ENCODE measurements at places on chromosomes 3 and 15.

GRCh38 chr3:38039101-38039898 lies at the start of gene DLEC1:
Gene DLEC1, plus strand, starts transcription at chr3:38039208. Its CDS starts 18 bp downstream, at chr3:38039226.
- no peak for DNase-seq

- DNase-seq, result no peak
These were observed 66.2 kb upstream of the ONECUT1 start for GRCh38 chr15:52856286-52856685.

GRCh38 chr3:6518709-6519345 lies 342.1 kb upstream of the GRM7 start:
- DNase-seq, result no peak

DNA sequence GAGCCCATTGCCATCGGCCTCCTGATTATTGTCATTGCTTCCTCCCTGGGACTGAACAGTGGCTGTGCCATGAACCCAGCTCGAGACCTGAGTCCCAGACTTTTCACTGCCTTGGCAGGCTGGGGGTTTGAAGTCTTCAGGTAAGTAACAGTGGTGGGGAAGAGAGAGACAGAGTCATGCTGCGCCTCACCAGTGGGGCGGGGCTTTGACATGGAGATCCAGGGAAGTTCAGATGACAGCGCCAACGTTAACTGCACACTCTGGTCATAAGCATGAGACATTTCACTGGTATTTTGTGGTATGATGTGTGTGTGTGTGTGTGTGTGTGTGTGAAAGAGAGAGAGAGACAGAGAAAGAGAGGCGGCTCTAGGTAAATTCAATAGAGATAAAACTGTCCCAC lies 41.0 kb downstream of the AQP9 start:
- no peak for DNase-seq

GRCh38 chr3:126613479-126614188 lies 41.3 kb downstream of the TXNRD3 start:
- DNase-seq, result no peak

DNA sequence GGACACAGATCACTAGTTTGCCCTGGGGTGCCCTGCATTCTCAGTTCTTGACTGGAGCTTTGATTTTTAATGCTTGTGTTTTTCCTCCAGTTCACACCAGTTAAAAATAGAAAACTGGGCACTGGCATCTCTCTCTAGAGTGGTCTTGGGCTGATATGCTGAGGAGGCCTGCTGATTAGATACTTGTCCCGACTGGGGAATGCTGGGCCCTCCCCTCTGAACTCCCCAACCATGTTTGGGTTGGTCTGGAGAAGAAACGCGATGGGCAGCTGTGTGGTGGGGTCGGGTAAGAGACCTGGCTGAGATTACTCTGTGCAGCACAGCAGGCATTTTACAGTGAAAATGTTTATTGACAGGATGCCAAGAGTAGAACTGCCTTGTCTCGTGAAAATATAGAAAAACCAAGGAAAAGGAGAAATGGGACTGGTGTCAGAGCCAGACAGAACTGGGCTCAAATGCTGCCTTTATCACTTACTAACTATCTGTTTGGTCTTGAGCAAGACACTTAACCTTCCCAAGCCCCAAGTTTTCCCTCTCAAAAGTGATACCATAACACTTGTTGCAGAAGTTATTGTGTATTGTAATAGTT lies 1.6 kb upstream of the ACTC1 start:
- no peak for DNase-seq

GRCh38 chr3:14113965-14114635 lies 10.6 kb downstream of the CHCHD4 start:
- DNase-seq, result no peak

DNA sequence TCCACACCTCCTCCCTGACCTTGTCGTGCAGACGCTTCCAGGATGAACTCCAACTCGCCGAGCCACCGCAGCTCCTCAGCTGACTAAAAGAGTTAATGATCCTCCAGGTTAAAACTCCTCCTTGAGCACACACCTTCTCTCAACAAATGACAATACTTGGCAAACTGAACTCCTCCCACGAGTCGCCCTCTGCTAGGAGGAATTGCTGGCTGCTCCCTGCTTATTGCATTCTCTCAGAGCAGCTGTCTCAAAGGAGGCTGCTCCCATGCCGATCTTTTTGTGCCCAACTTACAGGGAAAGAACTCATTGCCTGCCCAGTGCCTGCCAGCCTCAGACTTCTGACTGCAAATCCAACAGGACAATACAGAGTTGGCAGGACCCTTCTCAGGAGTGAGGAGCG lies at the start of gene ATP13A4:
Gene ATP13A4, minus strand, starts transcription at position 85 of the 400 bp plus-strand sequence. CDS start 96 bp downstream, outside the sequence.
- no peak for DNase-seq

GRCh38 chr15:58043192-58043903 lies 22.2 kb downstream of the ALDH1A2 start:
- DNase-seq, result no peak

GRCh38 chr3:185362850-185363661 lies at the start of gene MAP3K13:
Gene MAP3K13, plus strand, starts transcription at chr3:185363136. Its CDS starts 65,446 bp downstream, at chr3:185428582.
- DNase-seq, result peak; percentile 90

DNA sequence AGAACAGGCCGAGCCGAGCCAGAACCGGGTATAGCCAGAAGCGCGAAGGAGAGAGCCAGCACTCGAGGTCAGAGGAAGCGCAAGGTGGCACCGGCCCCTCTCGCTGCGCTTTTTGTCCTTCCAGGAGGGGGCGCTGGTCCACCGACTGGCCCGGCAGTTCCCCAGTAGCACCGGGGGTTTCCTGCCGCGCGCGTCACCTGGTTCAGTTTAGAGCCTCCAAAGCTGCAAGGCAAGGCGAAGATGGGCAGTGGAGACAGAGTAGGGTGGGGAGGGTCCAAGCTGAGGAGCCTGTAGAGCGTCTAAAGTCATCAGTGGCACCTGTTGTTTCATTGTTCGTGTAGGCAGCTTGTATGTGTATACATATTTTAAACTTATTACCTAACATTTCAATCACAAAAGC lies 7.6 kb upstream of the NR2E3 start:
- no peak for DNase-seq

DNA sequence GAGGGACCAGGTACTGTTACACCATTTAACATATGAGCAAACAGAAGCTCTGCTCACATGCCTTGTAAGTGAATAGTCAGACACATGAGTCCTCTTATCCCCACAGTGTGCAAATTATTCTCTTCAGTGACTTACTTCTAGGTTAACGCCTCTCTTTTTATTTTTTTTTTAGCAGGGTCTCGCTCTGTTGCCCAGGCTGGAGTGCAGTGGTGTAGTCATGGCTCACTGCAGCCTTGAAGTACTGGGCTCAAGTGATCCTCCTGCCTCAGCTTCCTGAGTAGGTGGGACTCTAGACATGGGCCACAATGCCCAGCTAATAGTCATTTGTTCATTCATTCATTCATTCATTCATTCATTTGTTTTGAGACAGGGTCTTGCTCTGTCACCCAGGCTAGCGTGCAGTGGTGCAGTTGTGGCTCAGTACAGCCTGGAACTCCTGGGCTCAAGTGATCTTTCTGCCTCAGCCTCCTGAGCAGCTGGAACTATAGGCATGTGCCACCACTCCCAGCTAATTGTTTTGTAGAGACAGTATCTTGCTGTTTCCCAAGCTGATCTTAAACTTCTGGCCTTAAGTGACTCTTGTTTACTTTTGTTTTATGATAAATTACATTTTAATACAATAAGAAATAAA lies 94.7 kb downstream of the LRRC28 start:
- no peak for DNase-seq

DNA sequence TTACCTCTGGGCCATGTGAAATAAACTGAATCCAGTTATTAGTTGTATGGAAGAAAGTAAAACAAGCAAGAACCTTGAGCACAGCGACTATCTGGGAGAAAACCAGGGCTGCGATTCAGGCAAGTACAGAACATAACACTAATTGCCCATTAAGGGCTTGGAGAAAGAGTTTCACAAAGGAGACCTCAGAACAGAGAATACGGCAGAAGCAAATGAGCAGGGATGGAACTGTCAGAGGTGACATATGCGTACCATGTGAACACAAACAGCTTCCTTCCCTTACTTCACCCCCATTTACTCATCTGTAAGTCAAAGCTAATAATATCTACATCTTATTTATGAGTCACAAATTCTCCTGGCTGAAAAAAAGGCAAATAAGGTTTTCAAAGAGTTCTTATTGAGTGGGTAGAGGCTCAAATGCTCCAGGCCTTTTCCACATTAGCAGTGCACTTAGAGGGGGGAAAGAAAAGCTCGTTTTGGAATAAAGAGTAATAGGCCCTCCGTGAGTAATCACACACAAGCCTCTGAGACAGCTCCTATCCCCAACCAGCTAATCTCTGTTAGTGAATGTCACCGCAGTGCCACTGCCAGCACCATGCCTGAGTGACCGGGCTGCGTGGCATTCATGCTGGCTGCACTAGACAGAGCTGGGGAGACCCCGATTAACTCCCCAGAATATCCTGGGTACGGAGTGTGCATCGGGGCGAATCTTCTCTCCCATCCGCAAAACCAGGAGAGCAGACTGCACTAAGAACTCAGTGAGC lies 2.6 kb downstream of the PCSK6 start:
- no peak for DNase-seq

- DNase-seq, result no peak
These were observed 316.9 kb upstream of the ICE2 start for GRCh38 chr15:60795889-60796288.

GRCh38 chr15:31801152-31801551 lies 229.2 kb upstream of the CHRNA7 start:
- peak; percentile 17 for DNase-seq

- no peak for DNase-seq
These were observed 55.8 kb downstream of the DAPK2 start for GRCh38 chr15:63990454-63990853.

GRCh38 chr3:112930771-112931170 lies 44.1 kb downstream of the CD200R1 start:
- no peak for DNase-seq

DNA sequence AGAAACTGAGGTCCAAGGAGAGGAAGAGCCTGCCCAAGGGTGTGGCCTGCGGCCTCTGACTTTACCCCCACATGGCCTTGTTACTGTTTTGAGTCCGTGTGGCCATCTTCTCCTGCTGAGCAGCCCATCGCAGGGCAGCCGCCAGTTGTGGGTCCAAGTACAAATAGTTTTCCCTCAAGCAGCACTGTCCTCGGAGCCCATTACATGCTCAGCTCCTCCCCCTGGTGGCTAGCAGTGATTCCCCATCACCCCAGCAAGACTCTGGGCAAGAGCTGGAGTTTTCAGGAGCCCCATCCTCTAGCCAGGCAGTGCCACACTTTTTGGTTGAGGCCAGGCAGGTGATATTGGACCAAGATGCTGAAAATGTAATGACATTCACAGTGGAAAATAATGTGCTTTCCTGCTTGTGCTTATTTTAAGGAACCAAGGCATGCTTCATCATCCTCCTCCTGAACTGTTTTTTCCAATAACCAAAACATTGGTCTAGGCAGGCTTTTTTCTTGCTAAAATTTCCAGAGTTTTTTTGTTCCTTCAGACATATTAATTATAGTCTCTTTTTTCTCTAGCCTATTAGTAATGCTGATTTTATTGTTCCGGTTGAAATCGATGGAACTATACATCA lies 23.2 kb upstream of the VILL start:
- DNase-seq, result peak; percentile 49

DNA sequence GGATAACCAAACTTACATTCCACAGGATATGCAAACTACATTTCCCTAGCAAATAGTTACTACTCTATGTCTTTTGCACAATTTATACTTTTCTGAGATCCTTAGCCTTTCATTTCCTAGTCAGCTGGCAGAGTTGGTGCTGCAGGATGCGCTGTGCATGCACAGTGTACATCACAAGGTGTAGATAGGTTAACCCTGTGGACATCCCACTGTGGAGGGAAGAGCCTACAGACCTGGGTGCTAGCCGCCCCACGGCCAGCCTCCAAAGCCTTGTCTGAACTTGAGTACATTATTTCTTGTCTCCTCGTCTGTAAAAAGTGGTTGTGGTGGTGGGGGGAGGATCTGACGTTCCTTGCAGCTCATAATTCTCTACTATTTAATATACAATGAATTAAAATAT lies 3.5 kb downstream of the TNFSF10 start:
- no peak for DNase-seq

GRCh38 chr15:67823314-67824196 lies 1.8 kb upstream of the SKOR1 start:
- no peak for DNase-seq

DNA sequence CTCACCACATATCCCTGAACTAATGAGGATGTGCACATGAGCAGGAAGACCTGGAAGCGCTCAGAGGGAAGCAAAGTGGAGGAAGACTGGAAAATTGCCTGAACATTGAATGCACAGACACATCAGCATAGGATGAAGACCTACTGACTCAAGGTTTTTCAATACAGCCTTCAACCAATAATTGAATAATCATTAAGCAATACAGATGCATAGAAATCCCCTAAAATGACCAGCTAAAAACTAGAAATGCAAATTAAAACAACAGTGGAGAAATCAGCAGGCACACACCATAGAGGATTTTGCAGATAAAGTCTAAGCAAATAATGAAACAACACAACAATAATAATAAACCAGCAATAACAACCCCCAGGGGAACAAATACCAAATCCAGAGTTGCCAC lies 80.4 kb downstream of the CEP152 start:
- no peak for DNase-seq

- DNase-seq, result peak; percentile 88
These were observed 1.8 kb downstream of the RCCD1 start for GRCh38 chr15:90956274-90957030.

DNA sequence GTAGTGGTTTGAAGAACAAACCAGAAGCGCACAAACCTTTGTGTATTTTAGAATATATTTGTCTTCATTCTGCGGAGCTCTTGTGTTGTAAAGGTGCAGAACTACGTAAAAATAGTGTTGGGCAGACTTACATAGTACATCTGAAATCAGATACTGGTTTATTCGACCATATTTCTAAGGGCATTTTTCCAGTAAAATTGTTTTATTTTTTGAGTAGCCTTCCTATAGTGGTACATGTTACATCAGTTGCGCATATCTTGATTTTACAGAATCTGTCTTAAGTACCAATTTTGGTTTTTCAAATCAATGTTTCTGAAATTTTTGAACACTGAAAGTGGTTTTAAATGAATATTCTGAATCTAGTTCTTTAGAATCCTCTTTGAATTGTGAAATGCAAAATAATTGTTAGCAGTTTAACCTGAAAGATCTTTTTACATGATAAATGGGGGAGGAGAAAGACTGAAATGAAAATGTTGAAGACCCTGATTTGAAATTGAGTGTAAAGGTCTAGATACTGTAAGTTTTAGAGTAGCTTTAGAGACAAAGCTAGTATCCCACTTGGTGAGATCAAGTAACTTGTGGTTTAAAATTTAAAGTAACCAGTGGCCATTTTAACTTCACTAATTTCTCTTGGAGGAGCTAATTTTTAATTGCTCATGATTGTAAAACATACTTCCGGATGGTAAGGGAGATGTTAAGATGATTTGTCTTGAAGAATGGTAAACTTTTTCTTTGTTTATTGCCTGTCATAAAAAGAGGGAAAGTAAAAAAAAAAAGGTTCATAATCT lies 15.5 kb upstream of the CHD2 start:
- no peak for DNase-seq

GRCh38 chr3:186002884-186003472 lies 65.2 kb upstream of the TRA2B start:
- peak; percentile 6 for DNase-seq

GRCh38 chr15:89841962-89842361 lies 27.3 kb upstream of the ANPEP start:
- no peak for DNase-seq

Measured in RWPE1 (cell line).